SK-N-SH treated with all-trans-retinoic acid at 6 μM for 48 hours (cell line): ENCODE measurements at places on chromosomes 1 and 21.

DNA sequence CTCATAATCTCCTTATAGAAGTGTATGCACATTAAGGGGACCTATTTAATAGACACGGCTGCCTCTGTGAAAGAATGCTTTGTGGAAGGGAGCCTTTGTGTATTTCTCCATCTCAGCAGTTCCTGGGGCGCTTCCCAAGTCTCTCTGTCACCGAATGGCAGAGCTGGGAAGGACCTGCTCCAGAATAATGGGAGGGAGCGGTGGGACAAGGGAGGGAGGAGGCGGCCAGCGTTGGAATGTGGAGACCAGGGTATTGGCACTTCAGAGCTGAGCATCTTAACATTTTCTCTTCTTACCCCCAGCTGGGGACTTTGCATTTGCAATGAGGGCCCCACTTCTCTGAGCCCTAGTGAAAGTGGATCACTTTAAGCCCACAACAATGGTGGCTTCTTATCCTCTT lies 23.9 kb downstream of the CACHD1 start:
- no peak for ATAC-seq

DNA sequence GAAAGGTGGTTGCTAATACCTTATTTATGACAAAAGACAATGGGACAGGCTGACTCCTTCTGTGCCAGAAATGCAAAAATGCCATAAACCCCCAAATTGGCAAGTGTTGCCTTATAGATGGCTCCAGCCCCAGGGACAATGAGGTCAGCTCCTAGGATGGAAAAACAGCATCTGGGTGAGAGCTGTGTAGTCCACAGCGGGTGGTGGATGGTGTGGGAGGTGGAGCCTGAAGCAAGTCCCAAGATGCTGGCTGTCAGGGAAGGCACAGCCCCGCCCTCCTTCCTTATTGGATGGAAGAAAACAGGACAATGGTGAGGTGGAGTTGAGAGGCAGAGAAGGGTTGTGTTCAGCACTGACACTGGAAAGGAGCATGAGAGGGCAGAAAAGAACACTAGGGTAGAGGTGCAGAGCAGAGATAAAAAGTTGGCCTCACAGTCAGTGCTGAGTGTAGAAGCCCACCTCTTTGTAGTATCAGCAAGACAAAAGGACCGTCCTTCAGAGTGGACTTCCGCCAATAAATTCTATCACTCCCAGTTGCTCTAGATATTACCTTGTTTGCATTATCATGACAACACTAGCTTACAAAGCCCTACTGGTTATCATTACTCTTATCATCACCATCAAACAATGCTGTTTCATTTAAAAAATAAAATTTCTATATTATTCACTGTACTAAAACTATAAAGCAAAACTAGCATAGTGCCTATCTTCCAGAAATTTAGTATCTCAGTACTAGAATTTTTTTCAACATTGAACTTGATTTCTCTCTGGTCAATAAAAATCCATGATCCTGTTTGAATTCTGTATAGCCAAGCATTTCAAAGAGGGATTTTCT lies 3.7 kb upstream of the SDE2 start:
- peak; percentile 15 for ATAC-seq

DNA sequence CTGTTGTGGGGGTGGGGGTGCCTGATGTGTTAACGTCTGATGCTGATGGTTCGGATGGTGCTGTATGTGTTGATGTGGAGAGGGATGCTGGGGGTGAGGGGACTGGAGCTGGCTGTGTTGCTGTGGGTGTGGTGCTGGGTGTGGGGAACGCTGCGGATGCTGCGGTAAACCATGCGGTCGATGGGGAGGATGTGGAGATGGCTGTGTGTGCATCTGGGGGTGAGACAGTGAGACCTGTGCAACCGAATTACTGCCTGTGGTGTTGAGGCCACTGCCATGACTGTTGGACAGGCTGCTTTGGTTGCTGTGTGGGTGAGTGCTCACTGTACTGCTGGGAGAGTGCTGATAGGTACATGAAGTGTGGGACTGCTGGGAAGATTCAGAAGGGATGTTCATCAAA lies 26.8 kb upstream of the GUCA2A start:
- no peak for ATAC-seq

- ATAC-seq = no peak
These were observed 60.5 kb downstream of the DMAP1 start for GRCh38 chr1:44273560-44274350.

GRCh38 chr1:35971601-35972000 lies 40.7 kb downstream of the AGO3 start:
- ATAC-seq = no peak

DNA sequence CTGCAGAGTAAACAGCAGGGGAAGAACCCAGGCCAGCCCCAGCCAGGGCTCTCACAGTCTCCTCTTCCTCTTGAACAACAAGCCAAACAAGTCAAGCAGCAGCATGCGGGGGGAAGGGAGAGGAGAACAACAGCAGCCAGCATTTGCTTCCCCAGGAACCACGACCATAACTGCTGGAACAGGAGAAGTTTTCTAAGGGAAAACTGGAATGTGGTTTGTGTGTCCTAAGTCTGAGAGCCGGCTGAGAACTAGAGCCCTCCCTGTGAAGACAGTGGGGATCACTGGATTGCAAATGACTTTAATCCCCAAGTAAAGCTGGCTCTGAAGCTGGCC lies 48.2 kb downstream of the COQ8A start:
- no peak for ATAC-seq

- ATAC-seq = no peak
These were observed 220.8 kb upstream of the NRIP1 start for GRCh38 chr21:15285556-15285955.

DNA sequence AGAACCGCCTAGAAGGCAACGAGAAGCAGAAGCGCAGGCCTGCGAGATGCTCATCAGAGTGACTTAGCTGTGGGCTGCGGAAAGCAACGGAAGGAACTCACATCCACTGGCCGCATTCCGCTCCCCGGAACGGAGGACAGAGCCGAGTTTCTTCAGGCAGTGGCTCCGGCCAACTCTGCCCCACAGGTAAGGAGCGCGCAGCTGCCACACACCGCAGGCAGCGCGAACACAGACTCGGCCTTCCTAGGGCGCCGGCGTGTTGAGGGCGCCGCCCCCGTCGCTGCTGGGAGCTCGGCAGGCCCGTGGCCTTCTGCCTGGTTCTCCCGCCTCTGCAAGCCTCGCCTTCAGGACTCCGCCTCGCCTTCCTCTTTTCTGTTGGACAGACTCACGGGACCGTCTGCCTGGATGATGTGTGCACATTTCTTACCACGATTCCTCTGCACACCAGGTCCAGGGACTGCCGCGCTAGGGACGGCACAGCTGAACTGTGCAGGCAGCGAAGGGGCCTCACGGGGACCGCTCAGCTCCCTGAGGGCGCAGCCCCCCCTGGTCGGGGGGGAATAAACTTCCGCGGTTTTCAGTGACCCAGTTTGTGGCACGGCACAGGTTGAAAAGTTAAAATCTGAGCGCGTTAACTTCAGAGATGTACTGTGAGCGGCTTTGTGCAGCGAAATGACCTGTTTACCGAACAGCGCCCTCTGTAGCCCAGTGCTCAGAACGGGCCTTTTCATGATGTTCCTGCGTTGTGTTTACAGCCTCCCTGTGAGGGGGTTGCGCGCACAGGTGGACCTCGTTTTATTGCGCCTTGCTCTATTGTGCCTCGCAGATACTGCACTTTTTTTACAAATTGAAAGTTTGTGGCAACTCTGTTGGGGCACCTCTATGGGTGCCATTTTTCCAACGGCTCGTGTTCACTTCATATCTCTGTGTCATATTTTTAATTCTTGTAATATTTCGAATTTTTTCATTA lies 15.8 kb downstream of the TCP10L start:
- peak; percentile 98 for ATAC-seq

GRCh38 chr21:34351786-34352241 lies 12.0 kb upstream of the KCNE2 start:
- ATAC-seq = peak; percentile 79

DNA sequence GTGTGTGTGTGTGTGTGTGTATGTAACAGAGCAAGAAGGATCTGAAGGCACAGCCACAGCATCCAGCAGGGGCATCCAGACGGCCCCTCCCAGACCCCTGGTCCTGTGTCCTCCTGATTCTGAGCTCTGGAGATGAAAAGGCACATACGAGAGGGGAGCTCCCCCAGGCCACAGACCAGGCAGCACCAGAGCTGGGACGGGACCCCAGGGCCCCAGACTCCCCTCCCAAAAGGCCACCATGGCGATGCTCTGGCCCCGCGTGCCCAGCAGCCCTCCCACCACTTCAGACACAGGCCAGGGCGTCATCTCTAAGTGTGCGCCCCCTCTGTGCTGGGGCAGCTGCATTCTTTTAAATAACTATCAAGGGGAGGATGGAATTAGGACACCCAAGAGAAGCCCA lies 245.8 kb downstream of the MATN1 start:
- no peak for ATAC-seq
